NCI-H748 treated with DMSO at 0.1 percent for 48 hours (cell line): ENCODE measurements at places on chromosomes 1 and 21.

DNA sequence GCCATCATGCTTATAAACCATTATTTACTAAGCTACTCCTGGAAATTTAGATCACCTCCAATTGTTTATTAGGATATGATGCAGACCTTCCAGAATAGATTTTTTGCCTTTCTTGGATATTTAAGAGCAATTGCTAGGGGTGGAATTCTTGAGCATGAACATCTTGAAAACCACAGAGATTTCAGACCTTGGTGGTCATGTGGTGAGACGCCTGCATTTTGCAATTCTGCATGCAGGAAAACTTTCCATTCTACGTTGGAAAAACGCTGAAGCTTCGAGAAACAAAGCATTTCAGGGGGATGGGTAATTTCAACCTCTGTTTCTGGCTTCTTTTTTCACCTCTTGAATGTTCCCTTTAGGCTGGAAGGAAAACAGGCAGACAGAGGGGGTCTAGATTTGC is 596.3 kb downstream of the KIF26B start:
- no peak for DNase-seq

GRCh38 chr1:12204754-12205658 is 24.8 kb upstream of the VPS13D start:
- no peak for DNase-seq

DNA sequence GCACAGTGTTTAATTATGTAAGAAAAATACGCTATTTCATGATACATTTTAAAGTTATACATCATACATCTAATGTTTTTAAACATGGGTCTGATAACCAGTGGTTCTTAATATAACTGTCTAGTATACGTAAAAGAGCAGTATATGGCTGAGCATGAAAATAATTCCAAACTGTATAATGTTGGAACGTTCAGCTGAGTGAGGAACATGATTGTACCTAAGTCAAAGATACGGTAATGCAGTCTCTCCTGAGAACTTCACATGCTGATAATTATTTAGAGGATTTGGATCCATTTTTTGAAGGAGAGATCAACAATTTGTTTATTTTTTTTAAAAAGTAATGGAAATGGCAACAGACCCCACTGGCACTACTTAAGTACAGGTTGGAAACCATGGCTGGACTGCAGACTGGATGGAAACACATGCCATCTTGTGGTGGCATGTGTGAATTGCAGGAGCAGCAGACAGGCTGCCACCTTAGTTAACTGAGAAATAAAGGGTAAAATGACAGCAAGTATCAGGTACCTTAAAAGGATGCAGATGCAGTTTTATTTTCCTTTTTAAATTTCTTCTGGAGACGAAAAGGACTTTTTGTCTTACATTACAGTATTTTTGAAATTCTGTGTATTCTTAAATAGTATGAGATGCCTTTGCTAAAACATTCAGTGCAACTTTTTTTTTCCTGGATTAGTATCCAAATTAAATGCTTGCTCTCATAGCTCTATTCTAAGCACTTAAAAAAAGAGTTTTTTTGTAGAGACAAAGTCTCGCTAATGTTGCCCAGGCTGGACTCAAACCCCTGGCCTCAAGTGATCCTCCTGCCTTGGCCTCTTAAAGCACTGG is 73.8 kb downstream of the MTR start:
- peak; percentile 31 for DNase-seq

DNA sequence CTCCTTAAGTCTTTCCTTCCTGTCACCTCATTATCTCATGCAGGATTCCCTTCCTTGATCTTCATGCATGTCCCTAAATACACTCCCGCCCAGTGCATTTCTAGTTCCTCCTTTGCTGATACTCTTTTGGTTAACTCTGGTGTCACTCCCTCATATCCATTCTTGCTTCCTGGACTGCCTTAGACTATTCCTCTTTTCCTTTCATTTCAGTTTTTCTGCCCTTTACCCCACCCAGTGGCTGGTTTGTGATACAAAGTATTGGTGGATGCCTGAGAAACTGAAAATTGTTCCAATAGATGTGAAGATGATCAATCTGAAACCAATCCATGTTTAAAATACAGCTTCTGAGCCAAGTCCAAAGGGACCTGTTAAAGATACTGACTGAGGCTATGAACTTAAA is 553.8 kb upstream of the CAMK1G start:
- DNase-seq, result no peak

- no peak for DNase-seq
Measured at GRCh38 chr1:32399843-32400242, 5.6 kb upstream of the BSDC1 start.

GRCh38 chr1:166840309-166841274 is 1.3 kb downstream of the POGK start:
- no peak for DNase-seq

GRCh38 chr1:33182401-33182841 is 578 bp upstream of the TRIM62 start:
- no peak for DNase-seq

- DNase-seq, result no peak
Measured at GRCh38 chr1:119968601-119969000, 72.3 kb upstream of the ADAM30 start.

GRCh38 chr1:221032637-221033280 is 153.5 kb downstream of the HLX start:
- DNase-seq, result no peak

DNA sequence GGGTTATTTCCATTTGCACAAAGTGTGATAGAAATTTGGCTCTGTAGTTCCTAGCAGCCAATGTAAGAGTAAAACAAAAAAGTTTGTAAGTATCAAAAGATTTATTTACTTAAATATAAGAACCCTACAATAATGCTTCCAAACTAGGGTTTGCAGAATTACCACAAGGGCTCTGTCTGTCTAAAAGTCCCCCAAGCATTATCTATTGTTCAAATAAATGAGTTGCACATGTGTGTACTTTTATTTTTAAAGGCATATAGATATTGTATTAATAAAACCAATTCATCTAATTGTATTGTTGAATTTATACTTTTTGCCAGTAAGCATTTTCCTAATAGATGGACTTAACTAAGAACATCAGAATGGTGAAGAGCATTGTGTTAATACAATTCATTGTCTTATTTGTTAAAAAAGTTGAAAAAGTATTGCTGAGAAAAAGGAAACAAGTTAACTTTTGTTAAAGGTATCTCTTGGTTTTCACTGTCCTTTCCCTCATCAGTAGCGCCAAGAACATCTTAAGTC is 863 bp upstream of the PTPRC start:
- DNase-seq, result no peak

DNA sequence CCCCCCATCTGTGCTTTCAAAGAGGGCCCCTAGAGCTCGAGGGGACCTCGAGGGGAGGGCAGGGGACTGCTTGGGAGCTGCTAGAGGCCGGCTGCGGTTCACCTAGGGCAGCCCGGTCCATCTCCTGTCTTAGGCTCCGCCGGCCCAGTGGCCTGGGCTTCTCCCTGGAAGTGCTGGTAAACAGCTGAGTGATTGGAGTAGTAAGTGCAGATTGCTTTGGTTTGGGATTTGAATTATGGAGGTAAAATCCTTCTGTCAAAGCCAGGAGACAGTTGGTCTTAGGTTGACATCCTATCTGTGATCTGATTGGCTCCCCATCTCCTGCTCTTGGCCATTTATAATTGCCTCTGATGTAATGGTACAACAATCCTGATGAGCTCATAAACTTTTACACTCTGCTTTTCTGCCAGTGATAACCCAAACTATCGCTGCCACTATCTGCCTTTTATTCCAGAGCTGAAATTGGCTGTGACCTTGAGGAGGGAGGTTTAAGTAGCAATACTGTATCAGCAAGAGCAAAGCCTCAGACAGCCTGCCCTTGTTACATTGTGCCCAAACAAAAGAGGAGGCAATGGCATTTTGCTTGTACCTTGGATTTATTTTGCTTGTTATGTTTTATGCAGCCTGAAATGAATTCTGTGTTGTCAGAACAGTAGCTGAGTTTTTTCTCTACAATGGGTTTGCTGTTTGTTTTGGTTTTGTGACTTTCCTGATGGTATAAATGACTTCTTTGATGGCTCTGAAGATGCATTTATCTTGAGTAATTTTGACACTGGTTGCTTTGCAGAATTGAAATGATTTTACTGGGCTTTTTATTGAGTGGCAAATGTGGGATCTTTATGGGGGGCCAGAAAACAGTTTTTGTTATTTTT is 2.4 kb downstream of the ARID1A start:
- peak; percentile 78 for DNase-seq

- no peak for DNase-seq
Measured at GRCh38 chr1:15476927-15477326, 1.0 kb downstream of the CELA2B start.

GRCh38 chr1:228338521-228339051 is 68.0 kb downstream of the TRIM11 start:
- no peak for DNase-seq

- no peak for DNase-seq
Measured at GRCh38 chr1:112359961-112360767, 35.9 kb upstream of the CTTNBP2NL start.

DNA sequence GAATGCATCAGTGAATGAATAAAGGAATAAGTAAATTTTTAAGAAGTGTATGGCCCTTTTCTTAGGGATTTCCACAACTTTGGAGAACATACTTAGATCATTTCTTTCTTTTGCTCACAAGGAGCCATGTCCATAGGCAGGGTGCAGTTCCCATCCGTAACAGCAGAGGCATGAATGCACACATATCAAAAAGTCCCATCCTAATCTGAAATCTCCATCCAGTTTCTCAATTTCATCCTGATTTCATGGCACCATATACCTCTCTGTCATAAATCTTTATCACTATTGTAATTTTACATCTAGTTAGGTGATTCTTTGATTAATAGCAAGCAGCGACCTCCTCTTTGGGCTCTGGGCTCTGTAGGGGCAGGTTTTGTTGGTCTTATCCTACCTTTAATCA is 359.2 kb downstream of the RRAGC start:
- DNase-seq, result no peak

GRCh38 chr1:246638941-246639655 is 72.8 kb downstream of the CNST start:
- no peak for DNase-seq

DNA sequence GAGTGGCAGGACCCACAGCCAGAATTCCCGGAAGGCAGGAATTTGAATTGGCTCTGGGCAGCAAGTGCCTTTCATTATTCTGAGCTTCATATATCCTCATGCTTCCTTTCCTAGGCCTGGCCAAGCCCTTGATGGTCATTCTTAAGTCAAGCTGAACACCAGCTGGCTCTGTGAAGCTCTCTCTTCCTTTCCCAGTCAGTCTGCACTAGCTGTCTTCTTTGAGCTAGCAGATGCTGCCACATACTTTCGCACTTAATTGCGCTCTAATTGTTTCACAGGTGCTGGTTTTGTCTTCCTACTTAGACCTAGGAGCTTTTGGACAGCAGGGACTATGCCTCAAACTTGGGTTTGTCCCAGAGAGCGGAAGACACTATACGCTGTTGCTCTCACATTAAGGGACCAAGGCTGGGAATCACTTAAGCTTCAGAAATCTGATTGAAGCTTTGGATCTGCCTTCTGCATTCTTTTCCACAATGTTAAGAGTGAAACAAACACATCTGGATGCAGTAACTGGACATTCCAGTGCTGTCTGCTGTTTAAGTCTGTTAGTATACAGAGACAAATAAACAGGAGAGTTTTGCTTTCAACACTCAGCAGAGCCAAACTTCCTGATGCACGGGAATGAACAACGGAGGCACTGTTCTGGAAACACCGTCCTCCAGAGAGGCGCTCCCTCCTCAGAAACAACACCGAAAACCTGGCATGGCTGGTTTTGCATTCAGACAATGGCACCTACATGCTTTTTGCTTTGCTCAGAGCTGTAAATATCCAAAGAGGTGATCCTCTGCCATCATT is 2.2 kb downstream of the TLR5 start:
- DNase-seq, result no peak

DNA sequence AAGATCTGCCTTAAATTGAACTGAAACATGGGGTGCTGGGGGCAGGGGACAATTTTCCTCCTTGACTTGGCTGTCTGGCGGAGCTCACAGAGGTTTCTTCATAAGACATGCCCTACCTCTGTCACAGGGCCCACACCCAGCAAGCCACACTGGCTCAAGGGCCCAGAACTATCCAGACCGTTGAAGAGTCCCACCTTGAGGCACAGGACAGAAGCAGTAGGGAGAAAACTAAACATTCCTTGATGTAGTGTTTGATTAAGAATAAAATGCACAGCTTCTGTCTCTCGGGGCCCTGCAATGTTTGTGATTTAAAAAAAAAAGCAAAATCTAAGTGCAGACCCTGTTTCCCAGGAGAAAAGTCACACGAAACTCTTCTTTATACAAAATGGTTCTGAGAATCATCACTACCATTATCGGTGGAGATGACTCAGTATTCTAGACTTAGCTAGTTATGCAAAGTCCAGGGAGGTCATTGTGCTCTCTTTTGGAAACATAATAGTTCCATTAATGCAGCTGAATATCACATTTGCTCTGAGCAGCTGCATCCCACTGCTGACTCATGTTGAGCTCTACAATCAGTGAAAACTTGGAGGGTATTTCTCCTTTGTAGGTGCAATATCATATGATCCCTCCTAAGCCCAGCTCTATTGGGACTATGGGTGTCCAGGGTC is 53.6 kb upstream of the DIRAS3 start:
- DNase-seq, result peak; percentile 15

DNA sequence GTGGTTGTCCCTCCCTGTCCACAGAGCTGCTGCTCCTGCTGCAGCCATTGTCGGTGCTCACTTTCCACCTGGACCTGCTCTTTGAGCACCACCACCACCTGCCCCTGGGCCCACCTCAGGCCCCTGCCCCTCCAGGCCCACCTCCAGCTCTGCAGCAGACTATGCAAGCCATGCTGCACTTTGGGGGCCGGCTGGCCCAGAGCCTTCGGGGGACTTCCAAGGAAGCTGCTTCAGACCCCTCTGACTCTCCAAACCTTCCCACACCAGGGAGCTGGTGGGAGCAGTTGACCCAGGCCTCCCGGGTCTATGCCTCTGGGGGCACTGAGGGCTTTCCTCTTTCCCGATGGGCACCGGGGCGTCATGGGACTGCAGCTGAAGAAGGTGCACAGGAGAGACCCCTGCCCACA is 5.9 kb downstream of the RUSC1 start:
- no peak for DNase-seq

DNA sequence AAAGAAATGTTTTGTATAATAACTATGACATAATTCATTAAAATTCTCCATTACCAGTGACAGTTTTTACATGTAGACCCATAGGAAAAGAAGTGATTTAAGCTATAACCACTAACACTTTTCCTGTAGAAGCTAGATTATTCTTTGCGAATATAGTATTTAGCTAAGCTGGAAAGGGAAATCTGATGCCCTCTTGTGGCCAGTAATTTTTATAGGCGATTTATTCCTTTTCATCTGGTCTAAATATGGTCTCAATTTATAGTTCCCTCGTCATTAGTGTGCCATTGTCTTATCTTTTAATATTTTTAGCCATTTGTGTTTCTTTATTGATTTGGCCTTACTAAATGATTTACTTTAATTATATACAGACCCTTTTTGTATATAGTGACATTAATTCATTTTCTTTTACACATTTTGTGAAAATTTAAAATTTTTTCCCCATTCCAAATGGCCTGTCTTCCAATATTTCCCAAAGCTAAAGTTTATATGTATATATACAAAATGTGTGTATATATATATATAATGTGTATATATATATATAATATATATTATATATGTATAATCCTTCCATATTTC is 26.7 kb downstream of the BTG3 start:
- DNase-seq, result peak; percentile 17
